ENCODE measurements at places on chromosomes 3 and 15.
A peak's percentile ranks its signal among the peaks of the same experiment; 100 is the strongest.

DNA sequence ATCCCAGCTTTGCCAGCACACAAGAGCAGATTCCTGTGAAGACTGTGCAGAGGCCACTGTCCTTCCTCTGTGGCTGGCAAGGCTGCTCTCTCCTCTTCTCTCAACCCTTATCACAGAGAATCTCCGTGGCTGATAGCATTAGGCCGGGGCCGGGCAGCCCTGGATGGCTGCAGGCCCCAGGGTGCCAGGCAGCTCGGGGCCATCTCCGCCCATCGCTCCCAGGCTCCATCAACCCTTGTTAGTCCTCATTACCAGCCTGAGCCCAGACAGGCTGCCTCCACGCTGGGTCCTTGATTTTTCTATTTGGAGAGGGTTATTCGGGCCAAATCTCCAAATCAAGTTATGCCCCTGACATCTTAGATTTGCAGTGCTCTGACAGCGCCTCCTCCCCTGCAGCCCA, 39.1 kb downstream of the MRPL46 start:
- no peak for DNase-seq

- DNase-seq: no peak
Observed at GRCh38 chr3:120156699-120157098, 62.5 kb upstream of the GSK3B start.

DNA sequence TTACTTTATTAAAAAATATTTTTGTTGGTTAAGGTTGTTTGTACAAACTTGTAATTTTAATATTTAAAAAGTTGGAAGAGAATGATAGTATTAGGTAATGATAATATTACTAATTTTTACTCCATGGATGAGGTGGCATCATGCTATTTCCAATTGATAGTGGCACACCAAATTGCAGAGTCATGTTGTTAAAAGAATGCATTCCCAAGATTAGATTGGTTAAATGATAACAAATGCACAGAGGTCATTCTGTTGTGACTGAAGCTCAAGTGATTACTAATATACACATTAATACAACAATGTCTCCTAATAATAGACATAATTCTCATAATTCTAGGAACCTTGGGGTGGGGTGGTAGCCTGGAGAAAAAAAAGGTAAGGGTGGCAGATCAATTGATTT, 73.2 kb upstream of the ZBED2 start:
- DNase-seq: no peak

DNA sequence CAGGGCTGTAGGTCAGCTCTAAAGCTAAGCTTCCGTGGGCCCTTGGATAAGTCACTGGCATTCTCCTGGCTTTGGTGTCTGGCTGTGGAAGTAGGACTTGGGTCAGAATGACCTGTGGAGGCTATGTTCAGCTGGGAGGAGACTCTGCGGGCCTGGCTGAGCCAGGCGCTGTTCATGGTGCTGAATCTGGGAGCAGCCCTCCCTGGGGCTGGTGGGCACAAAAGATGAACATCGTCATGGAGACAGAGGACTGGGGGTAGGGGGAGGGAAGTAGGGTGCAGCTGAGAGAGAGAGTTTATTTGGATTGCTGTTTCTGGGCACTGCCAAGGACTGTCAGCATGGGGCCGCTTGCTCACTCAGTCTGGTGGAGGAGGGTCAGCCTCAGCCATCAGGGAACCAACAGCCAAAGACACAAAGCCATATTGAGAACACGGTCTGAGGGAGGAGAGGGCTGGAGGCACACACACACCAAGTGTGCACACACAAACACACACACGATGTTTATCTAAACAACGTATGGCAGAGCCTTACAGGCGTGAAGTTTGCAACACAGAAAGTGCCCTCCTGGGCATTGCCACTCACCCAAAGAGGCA, 120.7 kb upstream of the LINGO1 start:
- DNase-seq: peak; percentile 29

GRCh38 chr3:193240436-193240849, 579 bp upstream of the PLAAT1 start:
- no peak for DNase-seq

GRCh38 chr15:33985287-33985686, 17.0 kb downstream of the CHRM5 start:
- DNase-seq: no peak

DNA sequence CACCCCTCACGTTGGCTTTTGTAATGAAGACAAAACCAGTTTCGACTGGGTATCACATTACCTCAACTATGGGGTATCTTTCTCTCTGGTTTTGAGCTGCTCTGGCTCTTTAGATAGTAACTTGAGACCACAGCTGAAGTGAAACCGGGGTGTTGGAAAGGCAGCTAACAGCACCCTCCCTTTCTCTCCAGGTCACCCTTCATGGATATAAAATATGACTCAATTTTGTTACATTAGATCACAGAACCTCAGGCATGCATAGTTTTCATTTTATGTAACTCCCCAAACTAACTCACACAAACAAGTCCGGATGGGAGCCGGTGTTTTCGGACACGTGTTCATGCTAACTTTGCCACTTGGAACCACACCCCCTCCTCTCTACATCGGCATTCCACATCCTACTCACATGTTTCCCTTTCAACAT, 90.7 kb downstream of the NR2F2 start:
- DNase-seq: no peak

- DNase-seq: no peak
Observed at GRCh38 chr3:129003578-129004112, 2.5 kb downstream of the EFCC1 start.

DNA sequence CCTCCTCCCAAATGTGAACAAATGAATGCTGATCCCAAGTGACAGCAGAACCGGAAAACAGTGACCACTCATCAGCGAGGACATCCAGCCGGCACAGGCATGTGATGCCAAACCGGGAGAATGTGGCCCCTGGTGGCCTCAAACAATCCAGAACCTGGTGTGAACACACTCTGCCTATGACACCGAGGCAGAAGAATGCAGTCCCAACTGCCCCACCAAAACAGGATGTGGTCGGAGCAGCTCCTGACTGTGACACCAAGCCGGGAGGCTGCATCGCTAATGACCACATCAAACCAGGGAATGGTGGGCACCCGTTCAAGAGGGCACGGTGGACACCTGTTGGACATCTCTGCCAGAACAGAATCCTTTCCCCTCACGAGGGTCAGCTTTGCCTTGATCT, 15.4 kb downstream of the SCN5A start:
- DNase-seq: no peak

DNA sequence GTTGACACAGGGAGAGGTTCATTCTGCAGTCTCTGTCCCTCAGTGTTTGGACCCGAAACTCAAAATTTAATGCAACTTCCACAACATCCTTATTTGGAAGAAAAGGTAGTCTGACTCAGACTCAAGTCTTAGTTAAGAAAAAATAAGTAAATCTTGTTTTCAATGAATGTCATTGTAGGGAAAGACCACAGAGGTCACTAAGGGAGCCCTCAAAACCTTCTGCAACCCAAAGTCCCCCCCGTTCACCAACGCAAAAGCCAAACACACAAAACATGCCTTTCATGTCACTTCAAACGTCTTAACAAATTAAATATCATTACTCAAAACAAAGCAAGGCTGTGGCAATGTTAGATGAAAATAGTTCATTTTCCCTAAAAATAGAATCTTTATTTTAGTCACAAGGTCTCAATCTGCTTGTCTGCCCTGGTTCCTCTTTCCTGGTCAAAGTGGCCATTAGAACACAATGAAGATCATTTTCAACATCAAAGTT, 20.9 kb upstream of the SSUH2 start:
- no peak for DNase-seq

DNA sequence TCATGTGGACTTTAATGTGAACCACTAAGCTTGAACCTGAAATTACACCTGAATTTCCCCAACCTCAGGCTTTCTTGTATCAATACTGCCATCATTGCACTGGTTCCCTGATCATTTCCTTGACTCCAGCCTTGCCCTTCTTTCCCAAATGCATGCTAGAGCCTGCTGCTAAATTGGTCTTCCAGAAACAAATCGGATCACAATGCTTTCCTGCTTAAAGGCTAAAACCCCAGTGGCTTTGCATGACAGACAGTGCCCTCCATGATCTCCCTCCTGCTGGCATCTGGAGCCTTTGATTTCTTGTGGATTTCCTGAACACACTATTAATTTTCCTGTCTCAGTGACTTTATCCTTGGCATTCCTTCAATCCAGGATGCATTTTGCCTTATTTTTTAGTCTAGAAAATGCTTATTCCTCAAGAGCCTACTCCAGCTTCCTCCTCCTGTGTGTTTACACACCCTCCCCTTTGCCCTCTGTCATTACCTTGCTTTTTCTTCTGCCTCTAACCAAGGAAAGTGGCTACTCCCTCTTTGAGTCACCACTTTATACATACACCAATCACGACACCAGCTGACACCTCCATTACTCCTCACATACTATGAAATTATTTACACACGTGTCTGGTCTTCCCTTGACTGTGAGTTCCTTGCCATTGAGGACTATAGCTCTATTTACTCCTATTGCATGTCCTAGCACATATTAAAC, 214.6 kb downstream of the KCNAB1 start:
- peak; percentile 41 for DNase-seq

- no peak for DNase-seq
Observed at GRCh38 chr3:17136136-17136721, 251.5 kb downstream of the PLCL2 start.

DNA sequence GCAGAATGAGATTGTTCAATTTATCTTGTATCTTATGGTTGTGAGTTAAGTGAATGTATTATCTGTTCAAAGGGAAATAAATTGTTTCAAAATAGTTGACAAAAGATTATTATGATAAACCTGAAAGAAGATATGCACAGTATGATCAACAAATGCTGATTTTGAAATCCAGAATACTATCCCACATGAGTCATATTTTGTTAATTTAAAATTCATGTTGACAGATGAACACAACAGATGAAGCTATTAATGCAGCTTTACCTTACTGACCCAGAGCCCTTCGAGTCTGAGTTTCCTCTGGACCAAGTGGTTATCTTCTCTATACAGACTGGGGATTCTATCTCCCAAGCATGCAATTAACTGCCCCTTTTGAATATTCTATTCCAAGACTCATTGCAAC, 482.8 kb downstream of the FGF12 start:
- no peak for DNase-seq

DNA sequence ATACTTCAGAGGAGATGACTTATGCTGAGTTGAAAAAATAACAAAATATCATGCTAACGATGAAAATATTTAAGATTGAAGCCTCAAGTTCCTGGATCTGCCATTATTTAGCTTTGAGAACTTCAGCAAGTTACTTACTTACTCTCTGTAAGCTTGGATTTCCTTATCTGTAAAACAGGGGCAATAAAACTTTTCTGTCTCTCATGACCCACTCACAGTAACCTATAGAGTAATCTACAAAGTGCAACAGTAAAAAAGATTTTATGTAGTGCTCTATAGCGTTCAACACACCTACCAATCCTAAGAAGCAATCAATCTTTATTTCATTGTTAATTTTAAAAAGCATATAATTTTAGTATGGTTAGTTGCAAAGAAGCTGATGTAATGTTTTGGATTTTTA, 478.6 kb downstream of the ZIC1 start:
- no peak for DNase-seq

DNA sequence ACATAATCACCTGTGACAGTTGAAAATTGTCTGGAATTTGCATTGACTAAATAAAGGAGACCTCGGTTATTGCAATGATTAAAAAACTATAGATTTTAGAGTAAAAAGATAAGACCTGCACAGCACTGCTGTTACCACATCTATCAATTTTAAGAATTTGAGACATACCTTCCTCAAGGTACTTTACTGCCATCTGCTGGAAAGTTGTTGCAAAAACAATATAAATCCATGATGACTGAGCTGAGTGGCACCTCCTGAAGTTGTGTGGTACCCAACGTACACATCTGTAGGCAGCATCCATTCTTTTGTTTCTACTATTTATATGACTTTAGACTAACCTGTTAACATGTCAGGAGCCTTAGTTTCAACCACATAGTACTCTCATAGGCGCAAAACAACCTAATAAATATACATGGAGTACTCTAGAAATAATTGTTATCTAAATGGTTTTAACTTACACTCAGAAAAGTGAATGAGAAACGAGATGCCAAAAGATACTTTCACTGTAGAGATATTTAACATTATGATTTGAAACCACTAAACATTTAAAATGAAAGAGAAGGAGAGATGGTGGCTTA, 106.7 kb downstream of the GHSR start:
- DNase-seq: peak; percentile 67

GRCh38 chr3:172087198-172087597, 47.8 kb downstream of the FNDC3B start:
- DNase-seq: no peak

DNA sequence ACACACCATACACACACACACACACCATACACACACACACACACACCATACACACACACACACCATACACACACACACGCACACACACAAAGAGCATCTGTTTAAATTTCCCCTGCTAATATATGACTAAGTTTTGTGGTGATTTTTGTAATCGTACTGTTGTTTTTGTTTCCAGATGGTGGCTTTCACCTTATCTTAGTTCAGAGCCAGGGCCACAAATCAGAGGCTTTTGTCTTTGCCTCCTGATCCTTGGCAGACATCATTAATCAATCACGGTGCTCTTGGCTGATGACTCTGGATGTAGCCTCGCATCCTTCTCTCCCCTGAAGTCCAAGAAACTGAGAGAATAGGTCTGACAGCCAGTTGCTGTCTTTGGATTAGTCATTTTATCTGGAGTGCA, 52.1 kb downstream of the EDEM1 start:
- DNase-seq: peak; percentile 48

DNA sequence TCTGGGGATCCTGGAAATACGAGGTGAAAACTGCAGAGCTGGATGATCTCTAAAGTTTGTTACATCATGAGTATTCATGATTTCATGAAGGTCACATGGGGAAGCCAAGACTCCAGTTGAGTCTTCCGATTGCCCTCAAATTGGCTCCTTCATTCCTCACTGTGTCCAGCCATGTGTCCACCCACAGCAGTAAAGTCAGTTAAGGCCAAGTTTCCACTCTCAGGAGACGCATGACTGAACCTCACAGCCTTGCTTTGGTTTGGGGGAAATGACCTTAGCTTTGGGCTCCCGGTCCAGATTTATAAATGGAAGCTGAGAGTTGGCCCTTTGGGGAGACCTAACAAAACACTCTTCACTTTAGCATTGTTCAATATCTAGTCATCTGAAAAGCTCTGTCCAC, 289.7 kb upstream of the MCTP2 start:
- no peak for DNase-seq

GRCh38 chr3:151944356-151944755, 70.9 kb downstream of the SUCNR1 start:
- DNase-seq: no peak

DNA sequence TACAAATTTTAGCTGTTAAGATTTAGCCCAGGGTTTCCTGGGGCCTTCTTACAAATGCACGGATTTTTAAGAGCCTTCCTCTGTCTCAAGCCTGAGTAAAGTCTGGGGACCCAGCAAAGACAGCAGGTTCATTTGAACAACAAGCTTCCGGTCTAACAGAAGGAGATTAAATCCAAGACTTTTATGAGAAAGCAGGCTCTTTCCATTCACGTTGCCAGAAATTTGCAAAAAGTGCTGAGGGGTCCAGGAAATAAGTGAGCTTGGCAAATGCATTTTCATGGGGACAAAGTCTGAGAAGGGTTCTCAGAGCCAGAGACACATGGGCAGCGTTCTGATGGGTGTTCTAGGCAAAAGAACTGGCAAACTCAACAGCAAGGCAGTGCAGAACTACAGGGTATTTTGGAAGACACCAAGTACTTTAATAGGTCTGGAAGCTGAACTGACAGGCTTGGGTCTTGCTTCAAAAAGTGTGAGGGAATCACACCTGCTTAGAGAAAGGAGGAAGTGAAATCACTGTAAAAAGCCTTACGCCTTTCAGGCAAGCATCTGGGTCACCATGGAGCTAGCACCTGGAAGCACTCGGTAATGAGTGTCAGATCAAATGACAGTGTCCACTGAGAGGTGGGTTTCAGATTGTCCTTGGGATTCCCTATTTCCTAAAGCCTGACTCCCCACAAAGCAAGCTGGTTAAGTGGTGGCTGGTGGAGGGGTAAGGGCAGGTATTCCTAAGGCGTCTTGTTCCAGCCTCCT, 115.8 kb upstream of the ARHGEF3 start:
- no peak for DNase-seq
